ENCODE measurements at places on chromosomes 2 and 18. TPM values are rescaled to one million over a fixed set of nuclear protein-coding genes. Genes with fewer than 3 reads are reported as not detected.

RBKS gene
- 6.1 TPM for total RNA-seq

GAL3ST2 gene
- total RNA-seq, result not detected

CLEC4F gene
- not detected for total RNA-seq

FAM237A gene
- not detected for total RNA-seq

FSHR gene
- not detected for total RNA-seq

NDC80 gene
- 8.2 TPM for total RNA-seq

DNA sequence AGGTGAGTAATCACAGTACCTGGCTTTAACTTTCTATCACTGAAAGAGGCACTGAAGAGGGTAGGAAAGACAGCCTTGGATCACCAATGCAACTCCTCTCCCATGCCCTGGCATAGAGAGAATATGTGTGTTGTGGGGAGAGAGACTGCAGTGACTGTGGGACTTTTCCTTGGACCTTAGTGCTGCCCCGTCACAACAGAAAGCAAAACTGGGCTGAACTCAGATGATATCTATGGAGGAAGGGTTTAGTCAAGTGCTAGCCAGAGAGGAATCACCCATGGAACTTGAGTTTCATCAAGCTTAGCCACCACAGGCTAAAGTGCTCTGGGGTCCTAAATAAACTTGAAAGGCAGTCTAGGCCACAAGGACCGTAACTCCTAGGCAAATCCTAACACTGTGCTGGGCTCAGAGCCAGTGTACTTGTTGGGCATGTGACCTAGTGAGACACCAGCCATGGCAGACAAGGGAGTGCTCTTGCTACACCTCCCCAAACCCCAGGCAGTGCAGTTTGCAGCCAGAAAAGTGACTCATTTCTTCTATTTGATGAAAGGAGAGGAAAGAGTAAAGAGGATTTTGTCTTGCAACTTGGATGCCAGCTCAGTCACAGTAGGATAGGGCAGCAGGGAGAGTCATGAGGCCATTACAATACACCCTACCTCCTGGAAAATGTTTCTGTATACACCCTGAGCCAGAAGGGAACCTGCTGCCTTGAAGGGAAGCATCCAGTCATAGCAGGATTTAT lies 105.8 kb upstream of the SPOPL start:
- H3K4me1 ChIP-seq, result no peaks in the 10 kb centered on the region
- DNase-seq, result no peak
- H3K27me3 ChIP-seq, result no peaks in the 10 kb centered on the region

- H3K4me1 ChIP-seq, result no peaks in the 10 kb centered on the region
- no peak overlapping the region for H3K4me3 ChIP-seq
- H3K36me3 ChIP-seq, result no peaks in the 10 kb centered on the region
Observed at GRCh38 chr2:170092436-170093060, 85.4 kb upstream of the MYO3B start.

GRCh38 chr18:53135654-53136053 lies 795.7 kb downstream of the DCC start:
- H3K27me3 ChIP-seq, result no peaks in the 10 kb centered on the region
- H3K4me1 ChIP-seq, result no peaks in the 10 kb centered on the region
- H3K4me3 ChIP-seq, result no peak overlapping the region
- no peaks in the 10 kb centered on the region for H3K36me3 ChIP-seq
- no peak for DNase-seq

GRCh38 chr2:98796775-98797544 lies 66.0 kb upstream of the MGAT4A start:
- H3K27me3 ChIP-seq, result peaks cover 6% of the 10 kb centered on the region
- no peak overlapping the region for H3K4me3 ChIP-seq
- H3K27ac ChIP-seq, result no peak overlapping the region
- H3K4me1 ChIP-seq, result no peaks in the 10 kb centered on the region
- H3K36me3 ChIP-seq, result no peaks in the 10 kb centered on the region

DNA sequence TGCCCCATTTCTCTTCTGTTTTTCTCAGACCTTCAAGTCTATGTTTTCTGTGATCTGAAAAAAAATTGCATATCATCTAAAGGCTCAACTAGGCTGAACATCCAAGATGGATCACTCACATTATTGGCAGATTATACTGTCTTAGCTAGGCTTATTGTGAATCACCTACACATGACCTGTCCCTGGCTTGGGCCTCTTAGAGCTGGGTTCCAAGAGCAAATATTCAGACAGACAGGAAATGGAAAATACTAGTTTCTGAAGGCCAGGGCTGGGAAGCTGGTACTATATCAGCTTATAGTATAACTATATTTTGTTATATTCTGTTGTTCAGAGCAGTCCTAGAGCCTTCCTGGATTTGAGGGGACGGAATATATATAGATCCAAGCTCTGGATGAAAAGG lies 90.3 kb downstream of the PIK3C3 start:
- DNase-seq, result no peak
- no peaks in the 10 kb centered on the region for H3K27me3 ChIP-seq

DNA sequence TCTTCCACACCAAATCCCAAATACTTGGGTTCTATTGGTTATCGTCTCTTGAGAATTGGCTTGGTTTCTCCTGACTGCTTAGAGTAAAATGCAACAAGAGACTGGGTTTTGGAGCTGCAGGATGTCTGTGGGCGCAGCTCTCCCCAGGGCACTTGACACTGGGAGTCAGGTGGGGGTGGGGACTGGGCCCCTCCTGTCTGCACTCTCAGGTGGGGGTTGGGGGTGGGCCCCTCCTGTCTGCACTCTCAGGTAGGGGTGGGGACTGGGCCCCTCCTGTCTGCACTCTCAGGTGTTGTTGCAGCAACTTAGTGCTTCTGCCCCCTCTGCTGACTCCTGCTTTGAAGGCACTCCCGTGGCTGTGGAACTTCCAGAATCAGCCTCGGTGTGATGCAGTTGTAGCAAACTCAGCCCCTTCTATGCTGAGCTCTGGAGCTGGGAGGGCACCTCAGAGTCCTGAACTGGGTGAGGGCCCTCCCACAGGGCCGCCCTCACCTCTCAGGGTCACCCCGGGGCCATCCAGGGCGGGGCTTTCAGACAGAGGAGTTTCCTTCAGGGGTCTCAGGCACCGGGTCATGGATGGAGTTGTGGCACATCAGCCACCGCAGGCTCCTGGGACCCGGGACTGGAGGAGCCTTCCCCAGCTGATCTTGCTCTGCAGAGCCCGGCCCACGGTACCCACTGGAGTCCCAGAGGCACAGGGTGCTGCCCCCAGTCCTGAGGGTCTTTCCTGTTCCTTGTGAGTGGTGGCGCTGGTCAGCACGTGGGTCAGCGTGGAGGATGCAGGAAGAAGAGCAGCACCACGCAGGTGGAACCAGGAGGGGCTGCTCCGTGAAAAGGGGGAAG lies 22.9 kb upstream of the CIDEA start:
- H3K36me3 ChIP-seq, result no peaks in the 10 kb centered on the region
- no peak overlapping the region for H3K27ac ChIP-seq
- H3K4me1 ChIP-seq, result no peaks in the 10 kb centered on the region
- H3K27me3 ChIP-seq, result peaks cover 17% of the 10 kb centered on the region
- no peak for DNase-seq
- no peak overlapping the region for H3K4me3 ChIP-seq

DNA sequence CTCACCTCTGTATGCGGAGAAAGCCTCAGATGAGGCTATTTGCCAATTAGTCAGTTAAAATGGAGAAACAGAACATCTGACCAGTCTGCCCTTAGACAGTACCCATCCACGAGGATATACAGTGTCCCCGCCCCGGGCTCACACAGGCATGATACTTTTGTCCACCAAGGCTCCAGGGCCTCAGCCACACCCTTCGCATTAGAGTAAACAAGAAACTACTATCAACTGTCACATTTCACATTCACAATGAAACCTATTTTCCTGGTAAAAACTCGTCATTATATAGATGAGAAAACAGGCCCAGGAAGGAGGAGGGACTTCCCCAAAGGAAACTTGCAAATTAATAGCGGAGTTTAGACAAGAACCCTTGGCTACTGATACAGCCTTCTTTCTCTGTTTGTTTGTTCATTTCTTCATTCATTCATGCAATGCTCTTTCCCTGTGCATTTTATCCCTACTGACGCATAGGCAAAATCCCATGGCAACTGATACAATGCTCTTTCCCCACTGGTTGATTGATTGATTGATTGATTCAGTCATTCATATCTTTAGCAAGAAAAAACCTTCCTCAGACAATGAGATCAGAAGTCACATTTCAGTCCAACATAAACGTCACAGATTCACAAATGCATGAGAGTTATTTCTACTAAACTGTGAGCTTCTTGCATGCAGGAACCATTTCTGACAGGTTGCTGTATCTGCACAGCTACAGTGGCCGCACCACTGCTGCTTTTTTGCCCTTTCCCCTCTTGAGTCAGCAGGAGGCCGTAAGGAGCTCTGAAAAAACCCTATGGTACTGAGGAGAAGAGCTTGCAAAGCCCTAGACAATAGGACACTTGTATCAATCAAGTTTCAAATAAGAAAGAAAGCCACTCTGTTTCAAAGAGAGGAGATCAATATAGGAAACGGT lies 777.1 kb downstream of the RNF144A start:
- no peaks in the 10 kb centered on the region for H3K4me1 ChIP-seq
- no peaks in the 10 kb centered on the region for H3K36me3 ChIP-seq
- no peaks in the 10 kb centered on the region for H3K27me3 ChIP-seq
- no peak for DNase-seq

DNA sequence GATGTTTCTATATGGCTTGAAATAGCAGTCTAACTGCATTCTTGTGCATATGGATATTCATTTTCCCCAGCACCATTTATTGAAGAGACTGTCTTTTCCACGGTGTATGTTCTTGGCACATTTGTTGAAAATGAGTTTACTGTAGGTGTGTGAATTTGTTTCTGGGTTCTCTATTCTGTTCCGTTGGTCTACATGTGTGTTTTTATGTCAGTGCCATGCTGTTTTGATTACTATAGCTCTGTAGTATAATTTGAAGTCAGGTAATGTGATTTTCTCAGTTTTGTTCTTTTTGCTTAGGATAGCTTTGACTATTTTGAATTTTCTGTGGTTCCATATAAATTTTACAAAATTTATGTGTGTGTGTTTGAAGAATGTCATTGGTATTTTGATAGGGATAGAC lies 201.0 kb downstream of the MBD5 start:
- H3K27ac ChIP-seq, result no peak overlapping the region
- H3K36me3 ChIP-seq, result no peaks in the 10 kb centered on the region
- DNase-seq, result no peak
- H3K27me3 ChIP-seq, result no peaks in the 10 kb centered on the region

GRCh38 chr2:241967467-241968144 lies 98.1 kb downstream of the RTP5 start:
- peaks cover 9% of the 10 kb centered on the region for H3K4me1 ChIP-seq
- no peak overlapping the region for H3K27ac ChIP-seq
- H3K4me3 ChIP-seq, result no peak overlapping the region
- no peaks in the 10 kb centered on the region for H3K27me3 ChIP-seq
